ENCODE measurements at places on chromosomes 3 and 15.

DNA sequence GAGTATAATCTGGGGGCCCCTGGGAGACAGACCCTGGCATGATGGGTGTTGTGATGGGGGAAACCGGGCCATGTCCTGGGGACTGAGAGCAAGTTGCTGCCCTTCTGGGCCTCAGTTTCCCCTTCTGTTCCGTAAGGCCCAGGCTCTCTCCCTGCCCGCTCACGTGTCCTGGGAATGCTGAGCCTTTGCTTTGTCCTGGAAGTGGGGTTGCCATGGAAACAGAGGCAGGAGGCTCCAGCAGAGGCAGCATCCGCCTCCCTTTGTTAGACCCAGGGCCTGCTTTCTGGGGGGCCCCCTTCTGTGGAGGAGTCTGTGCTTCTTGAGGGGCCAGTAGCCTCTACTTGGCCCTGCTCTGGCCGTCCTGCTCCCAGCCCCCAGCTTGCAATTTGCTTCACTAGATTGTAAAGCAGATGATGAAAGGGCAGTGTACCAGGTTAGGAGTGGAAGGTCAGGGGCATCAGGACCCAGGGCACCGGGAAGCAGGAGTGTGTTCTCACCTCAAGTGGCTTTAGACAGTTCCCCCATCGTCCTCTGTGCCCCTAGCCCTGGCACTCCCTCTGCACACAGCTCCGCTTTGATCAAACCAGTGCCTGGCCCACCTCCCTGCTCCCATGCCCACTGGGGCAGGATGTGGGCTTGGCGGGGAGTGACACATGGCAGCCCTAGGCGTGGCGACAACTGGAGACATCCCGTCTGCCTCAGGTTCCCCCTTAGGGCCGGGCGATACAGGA is 105.6 kb downstream of the FBLN2 start:
- peak; percentile 68 for DNase-seq

DNA sequence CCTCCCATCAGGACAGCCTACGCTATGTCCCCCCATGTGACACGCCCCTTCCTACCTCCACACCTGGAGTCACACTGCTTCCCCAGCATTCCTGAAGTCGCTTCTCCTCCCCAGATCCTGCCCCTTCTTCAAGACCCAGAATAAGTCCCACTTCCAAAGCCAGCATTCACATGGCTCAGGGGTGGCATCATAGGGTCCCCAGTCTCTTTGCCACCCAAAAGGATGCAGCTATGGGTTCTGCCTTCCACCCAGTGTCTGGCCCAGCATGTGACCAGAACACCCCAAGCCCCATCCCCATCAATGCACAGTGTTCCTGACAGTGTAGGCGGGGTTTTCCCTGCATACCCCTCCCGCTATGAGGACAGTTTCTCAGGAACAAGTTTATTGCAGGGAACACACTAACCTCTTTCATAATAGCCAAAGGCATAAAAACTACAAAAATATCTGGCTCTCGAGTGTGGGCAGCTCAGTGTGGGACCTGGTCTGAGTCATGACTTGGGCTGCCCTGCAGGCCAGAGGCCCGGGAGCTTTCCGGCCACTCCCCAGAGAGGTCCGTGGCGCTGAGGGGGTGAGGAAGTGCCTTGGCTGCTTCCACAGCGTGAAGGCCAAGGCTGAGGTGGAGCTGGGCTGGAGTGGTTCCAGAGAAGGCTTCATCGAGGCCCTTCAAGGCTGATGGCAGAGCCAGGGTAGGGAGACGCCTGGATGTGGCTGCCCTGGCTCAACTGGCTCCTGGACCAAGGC is 5.8 kb downstream of the ISLR start:
- DNase-seq = peak; percentile 66

- no peak for DNase-seq
Measured at GRCh38 chr15:100692671-100693070, 90.3 kb downstream of the ASB7 start.

GRCh38 chr3:146091397-146091796 is 69.6 kb downstream of the PLOD2 start:
- no peak for DNase-seq

DNA sequence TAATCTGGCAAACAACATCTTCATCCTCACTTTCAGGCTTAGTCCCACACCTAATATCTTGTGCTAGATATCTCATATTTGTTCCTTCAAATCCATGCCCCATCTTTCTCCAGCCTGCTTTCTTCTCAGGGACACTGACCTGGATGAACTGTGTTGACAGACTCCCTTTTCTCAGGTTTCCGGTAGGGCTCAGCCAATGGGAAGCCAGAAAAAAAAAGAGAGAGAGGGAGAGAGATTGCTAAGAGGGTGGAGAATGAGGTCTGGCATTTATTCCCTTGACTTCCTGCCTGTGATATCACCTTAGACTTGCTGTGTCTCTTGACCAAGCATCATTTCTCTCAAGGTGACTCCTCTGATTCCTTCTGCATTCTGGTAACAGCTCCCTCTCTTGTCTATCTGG is 145.6 kb upstream of the ABI3BP start:
- no peak for DNase-seq

GRCh38 chr3:51373658-51374421 is 11.3 kb upstream of the MANF start:
- DNase-seq = no peak

DNA sequence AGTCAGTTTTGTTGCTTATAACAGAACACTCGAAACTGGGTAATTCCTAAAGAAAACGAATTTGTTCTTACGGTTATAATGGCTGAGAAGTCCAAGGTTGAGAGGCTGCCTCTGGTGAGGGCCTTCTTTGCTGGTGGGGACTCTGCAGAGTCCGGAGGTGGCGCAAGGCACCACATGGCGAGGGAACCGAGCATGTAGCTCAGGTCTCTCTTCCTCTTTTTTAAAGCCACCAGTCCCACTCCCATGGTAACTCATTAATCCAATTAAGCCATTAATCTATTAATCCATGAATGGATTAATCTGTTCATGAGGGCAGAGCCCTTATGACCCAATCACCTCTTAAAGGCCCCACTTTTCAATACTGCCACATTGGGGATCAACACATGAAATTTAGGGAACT is 50.0 kb downstream of the ROPN1B start:
- DNase-seq = no peak

- DNase-seq = no peak
Measured at GRCh38 chr3:882533-882932, 210.3 kb upstream of the CNTN6 start.
